Fibroblast of skin of back (primary cell): ENCODE measurements at places on chromosomes 5 and 9.
A peak's percentile ranks its signal among the peaks of the same experiment; 100 is the strongest.

DNA sequence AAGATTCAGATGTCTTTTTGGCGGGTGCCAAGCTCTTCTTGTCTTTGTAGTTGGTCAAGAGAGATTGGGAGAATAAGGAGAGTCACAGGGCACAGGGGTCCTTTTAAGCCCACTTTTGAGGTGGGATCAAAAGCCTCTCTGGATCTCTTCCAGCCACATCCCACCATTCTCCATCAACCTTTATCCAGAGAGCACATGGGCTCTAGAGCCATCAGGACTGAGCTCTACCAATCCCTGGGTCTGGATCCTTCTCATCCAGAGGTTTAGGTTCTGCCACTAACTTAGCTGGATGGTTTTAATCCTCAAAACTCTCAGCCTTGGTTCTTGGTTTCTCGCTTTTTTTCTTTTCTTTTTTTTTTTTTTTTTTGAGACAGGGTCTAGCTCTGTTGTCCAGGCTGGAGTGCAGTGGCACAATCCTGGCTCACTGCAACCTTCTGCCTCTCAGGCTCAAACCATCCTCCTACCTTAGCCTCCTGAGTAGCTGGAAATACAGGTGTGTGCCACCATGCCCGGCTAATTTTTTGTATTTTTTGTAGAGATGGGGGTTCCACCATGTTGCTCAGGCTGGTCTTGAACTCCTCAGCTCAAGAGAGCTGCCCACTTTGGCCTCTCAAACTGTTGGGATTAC is 44.6 kb upstream of the MATR3 start:
- DNase-seq: no peak

DNA sequence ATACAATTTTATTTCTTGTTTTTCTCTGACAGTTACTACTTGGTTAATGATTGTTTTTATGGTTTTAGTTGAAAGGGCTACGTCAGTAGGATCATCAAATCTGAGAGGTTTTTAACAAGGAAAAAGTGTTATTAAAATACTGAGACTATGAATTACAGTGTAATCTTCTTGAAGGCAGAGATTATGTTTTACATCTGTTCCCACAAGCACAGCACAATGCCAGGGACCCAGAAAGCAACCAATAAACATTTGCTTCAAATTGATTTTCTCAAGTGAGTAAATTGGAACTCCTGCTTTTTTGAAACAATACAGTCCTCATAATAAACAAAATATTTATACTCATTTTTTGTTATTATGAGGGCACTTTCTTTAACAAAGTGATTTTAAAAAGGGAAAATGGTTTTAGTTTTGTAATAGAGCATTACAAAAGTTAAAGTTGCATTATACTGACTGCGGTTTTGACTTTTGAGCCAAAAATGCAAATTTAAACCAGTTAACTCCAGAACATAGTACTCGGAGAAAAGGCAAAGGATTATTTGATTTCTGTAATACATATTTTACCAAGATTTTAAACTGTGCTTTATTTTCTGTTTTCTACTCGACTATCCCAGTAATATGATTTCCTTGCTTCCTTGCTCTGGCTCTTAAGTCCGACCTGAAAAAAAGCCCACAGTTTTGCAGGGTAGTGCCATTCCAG is 176.9 kb downstream of the GDNF start:
- no peak for DNase-seq

- no peak for DNase-seq
These were observed 586.2 kb downstream of the ZNF608 start for GRCh38 chr5:124160265-124160664.

DNA sequence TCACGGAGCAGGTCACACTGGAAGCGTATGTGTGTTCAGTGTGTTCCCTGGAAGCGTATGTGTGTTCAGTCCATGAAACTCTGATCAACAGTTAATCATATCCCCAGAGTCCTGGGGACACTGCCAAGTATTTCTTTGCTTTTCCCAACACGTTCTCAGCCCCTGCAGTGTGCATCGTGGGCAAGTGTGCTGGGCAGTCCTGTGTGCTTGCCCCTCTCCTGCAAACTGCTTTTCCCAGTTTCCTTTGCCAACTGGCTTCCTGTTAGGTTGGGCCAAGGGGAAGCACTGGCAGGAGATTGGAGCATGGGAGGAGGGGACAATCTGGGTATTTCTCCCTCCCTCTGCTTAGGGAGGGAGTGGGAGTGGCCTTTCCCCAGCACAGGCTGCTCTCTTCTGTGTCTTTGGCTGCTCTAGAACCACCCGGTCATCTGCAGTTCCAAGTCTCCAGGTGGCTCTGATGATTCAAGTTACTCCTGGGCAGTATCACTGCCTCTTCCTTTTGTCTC is 36.8 kb upstream of the NEK6 start:
- peak; percentile 46 for DNase-seq

DNA sequence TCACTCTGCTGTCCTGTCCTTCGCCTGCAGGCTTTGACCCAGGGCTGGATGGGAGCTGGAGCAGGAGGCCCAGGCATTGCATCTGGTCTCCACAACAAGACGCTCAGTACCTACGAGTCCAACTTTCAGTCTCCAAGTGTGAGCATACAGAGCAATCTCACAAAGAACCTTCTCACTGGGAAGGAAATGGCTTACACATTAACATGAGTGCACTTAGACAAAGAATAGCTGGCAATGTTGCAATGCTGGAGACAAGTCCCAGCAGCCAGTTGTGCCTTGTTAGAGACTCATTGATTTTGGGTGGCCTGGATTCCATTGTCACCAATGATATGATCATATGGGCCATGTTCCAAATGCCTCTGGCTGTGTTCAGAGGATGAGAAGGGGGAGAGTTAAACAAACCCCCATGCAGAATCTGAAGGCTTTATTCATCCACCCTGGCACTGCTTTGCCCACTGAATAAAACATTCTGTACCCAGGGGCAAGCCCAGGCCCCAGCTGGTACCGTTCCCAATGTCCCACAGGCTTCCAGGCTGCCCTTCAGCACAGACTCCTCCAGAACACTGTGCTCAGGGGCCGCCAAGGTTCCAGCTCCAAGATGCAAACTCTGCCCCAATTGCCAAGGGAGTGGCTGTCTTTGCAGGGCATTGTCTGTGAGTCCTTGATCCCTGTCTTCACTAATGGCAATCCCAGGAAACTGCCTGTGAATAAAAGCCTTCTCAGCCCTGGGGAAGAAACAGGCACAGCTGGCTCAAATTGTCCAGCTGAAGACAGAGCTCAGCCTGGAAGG is 185.5 kb downstream of the HSD17B3 start:
- DNase-seq: peak; percentile 24

GRCh38 chr5:15564523-15564922 is 64.5 kb downstream of the FBXL7 start:
- no peak for DNase-seq

DNA sequence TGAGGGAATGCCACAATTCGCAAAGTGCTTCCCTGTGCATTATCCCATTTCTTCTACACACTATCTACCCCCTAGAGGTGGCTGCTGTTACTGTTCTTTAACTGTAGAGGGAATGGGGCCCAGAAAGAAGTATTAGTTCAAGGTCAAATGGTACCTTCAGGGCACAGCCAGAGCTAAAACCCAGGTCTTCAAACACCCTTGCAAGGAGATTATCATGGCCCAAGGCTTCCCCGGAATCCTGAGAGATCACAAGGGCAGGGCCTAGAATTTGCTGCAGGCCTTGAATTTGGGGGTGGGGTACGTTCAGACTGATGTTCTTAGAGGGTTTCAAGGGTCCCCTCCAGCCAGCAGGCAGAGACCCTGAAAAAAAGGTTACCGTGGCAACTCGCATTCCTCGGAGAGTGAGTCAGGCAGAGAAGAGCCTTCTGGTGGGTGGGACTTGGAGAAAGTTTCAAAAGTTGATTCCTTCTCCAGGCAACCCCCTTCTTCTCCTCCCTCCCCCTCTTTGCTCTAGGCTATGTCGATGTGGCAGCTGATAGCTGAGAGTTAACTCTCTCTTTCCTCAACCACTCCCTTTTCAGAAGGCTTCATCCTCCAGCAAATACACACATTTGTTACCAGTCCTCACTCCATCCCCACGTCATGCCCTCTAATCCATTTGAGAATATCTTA is 1.9 kb downstream of the SPARC start:
- peak; percentile 98 for DNase-seq

DNA sequence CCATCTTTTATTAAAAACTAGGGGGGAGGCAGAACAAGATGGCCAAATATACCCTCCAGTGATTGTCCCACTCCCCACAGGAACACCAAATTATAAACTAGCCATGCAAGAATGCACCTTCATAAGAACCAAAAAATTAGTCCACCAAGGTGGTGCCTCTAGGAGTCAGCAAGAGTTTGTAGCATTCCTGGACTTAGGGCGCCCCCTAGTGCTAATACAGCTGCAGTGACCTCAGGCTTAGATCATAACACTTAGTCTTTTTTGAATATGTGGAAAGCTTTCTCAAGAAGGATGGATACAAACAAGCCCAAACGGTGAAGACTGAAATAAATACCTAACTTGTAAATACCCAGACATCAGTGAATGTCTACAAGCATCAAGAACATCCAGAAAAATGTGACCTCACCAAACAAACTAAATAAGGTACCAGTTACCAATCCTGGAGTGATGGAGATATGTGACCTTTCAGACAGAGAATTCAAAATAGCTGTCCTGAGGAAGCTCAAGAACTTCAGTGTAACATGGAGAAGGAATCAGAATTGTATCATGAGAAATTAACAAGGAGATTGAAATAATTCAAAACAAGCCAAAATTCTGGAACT is 19.3 kb downstream of the PPIP5K2 start:
- DNase-seq: peak; percentile 66

- no peak for DNase-seq
These were observed 893 bp upstream of the ABLIM3 start for GRCh38 chr5:149140197-149141002.

DNA sequence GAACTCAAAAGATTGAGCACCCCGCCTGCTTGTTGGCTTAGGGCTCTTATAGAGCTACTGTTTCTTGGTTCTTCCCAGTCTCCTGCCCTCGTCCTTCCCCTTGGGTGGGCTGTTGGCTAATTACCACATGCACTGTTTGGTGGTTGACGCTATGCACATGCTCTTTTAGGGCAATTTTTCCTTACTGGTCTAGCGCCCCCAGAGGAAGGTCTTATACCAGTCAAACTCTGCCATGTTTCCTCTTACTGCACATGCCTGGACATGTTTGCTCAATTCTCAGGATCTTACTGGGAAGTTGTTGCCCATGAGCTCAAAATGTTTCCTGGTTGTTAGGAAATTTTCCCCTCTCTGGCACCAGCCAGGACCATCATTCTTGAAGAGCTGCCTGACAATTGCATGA is 101.9 kb downstream of the SLC28A3 start:
- no peak for DNase-seq

- no peak for DNase-seq
These were observed 11.1 kb downstream of the CCNH start for GRCh38 chr5:87401626-87402025.

DNA sequence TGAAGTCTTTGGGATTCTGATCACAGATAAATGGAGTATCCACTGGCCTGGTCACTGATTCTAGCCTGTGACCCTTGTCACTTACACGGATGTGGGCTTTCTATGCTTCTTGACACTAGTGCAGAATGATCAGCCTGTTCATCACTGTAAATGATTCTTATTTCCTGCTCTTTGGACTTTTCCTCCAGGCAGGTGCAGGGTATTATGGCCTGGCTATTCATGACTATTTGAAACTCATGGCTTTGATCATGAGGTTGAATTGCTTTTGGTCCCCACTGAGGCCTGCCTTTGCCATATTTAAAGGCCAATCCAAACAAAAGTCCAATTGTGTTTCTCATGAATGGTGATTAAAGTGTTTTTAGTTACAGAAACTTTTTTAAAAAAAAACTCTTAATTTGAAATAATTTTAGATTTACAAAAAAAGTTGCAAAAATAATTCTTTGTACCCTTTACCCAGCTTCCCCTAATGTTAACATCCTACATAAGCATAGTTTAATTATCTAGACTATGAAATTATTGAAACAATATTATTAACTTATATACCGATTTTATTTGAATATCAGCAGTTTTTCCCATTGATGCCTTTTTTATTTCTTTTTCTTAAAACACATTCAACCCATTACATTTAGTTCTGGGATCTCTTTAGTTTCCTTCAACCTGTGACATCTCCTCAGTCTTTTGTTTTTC is 68.1 kb downstream of the GALNT10 start:
- no peak for DNase-seq

GRCh38 chr9:76077537-76077936 is 187.1 kb downstream of the PCSK5 start:
- DNase-seq: no peak

GRCh38 chr9:137182836-137183235 is 5.5 kb downstream of the ANAPC2 start:
- DNase-seq: no peak

GRCh38 chr5:8196061-8196460 is 327.1 kb downstream of the MTRR start:
- no peak for DNase-seq

DNA sequence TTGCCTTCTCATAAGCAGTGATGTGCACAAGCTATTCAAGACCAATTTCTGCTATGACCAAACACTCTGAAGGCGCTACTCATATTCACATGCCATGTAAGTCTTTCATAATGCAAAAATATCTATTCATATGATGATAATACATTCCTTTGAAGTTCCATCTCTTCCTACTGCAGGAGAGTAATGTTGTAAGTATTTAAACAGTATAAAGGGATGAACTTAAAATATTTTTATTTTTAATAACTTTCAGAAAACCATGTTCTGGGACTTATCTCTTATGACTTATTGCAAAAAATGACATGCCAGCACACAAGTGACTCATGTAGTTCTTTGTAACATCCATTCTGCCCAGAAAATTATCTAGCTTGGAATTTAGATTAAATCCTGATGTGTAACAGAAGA is 376.4 kb downstream of the KCTD16 start:
- DNase-seq: peak; percentile 41
